ENCODE measurements at places on chromosomes 2 and 18.

- no peak for DNase-seq
These were observed 266.8 kb downstream of the ALPK2 start for GRCh38 chr18:58362027-58362575.

DNA sequence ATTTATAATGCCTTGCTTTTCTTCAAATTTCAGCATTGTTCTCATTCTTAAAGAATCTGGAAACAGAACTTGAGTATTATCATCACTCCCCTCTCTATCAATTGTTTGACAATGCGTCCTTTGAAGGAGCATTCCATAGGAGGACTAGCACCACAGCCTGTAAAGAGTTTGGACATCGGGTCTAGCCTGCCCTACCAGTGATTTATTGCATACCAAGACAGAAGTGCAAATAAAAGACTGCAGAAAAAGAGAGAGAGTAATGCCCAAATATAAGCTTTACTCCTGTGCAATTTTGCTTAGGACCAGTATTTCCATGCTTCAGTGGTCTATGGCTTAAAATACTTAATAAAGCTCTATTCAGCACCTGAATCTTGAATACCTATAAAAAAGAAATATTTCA is 55.4 kb upstream of the MAP2 start:
- no peak for DNase-seq

GRCh38 chr2:181998041-181998835 is 12.6 kb downstream of the PPP1R1C start:
- no peak for DNase-seq

GRCh38 chr2:240197462-240198139 is 57.1 kb upstream of the OTOS start:
- no peak for DNase-seq

DNA sequence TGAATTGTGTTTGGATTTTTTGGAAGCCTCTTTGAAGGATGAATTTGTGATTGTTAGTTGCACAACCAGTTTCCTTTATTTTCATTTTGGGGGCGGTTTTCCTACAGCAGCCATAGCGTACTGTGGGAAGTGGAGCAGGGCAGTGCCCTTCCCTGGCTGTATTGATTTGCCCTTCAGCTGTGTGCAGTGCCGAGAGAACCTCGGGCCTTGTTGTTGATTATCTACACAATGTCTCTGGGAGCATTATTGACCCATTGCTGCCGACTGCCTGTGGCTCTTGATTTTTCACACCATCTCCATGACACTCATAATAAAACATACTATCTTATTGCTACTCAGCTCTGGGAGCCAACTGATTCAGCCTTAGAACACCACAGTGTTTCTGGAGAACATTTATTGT is 162.2 kb upstream of the BOD1L2 start:
- DNase-seq, result no peak

DNA sequence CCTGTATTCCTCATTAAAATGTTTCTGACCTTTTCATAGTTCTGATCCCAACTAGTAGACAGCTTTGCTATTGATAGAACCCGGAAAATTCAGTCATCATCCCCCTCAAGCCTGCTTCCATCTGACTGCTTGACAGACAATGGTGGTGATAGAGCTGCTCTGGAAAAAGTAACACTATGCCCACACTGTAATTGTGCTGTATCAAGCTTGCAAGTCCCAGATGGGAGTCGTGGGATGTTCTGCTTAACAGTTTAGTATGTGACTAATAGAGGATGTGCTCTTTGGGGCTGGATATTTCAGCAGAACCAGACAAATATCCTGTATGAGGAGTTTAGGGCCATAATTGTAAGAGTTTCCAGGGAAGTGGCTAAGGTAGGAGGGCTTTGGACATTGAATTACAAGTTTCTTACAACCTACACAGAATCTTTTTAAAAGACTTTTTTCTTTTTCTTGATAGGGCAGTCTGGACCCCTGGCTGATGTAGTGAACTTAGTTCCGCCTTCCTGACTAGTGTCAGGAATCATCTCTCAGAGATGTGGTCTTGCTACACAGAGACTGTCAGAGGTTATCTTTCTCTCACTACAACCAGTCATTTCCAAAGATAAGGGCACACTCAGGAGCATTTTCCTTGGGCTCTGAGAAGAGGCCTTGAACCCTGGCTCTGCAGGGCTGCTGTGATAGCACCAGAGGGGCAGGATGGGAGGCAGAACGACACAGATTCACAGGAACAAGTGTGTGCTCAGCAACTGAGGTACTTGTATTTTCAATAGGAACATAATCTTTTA is 158.0 kb upstream of the RBMS1 start:
- DNase-seq, result no peak

DNA sequence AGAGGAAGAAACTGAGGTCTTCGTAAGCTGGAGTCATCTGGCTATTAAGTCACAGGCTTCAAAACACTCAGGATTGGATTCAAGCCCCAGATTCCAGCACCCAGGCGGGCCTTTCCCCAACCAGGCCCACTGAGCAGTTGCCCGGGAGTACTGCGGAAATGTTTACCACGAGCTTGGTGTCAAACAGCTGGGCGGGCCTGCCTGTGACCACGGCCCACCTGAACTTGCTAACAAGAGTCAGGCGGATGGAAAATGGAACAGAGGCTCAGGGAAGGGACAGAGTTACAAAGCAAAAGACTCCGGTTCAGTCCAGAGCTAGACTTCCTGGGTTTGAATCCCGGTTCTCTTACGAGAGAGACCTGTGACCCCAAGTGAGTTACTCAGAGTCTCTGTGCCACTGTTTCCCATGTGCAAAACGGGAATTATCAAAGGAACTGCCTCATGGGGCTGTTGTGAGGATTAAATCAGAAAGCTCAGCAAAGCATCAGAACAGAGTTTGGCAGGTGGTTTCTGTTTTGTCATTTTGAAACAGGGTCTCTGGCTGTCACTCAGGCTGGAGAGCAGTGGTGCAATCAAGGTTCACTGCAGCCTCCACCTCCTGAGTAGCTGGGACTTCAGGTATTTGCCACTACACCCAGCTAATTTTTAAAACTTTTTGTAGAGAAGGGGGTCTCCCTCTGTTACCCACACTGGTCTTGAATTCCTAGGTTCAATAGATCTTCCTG is 49.0 kb upstream of the TFCP2L1 start:
- DNase-seq, result no peak

DNA sequence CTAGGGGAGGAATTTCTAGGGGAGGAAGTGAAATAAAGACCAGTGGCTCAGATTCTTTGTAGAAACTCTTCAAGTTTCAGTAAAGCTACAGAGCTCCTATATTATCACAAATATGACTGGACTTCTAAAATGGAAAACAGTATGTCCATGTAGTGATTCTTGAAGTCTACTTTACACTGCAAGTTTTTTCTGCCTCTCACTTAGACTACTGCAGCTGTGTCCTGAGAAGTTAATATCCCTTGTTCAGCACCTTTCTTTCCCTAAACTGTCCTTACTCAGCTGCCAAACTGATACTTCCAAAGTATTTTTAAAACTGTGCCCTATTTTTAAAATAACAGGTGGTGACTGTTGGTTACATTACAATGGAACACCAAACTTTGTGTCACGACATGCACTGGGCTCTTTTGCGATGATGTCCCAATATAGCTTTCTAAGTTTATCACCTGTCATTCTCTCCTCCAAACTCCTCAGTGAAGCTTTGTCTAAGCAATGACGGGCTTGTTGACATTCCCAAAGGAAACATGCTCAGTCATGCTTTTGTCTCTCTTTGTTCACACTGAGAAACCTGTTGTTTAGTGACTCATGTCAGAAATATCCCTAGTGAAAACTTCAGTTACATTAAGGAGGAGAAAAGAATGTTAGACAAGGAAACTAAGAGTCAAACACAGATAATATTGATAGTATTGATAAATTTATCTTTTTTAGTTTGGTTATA is 341.1 kb downstream of the ARL6IP6 start:
- no peak for DNase-seq

- no peak for DNase-seq
These were observed 29.4 kb downstream of the SPRED2 start for GRCh38 chr2:65402780-65403528.

DNA sequence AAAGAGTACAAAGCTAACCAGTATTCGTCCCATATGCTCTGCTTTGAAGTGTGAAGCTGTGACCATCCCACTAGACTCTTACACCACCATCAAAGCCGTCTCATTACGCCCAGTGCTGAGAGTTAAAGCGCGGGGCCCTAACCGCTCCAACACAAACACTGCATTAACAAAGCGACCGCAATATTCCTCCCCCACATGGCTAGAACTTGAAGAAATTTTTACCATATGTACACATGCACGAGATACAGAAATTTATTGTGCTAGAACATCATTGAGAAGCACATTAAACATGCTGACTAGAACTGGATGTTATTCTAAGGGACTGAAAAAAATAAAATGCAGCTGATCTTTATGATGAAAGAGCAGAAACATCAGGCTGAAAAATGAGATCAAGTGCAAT is 20.5 kb downstream of the FTCDNL1 start:
- DNase-seq, result no peak

Measured in CD4-positive, CD25-positive, alpha-beta regulatory T cell (primary cell).